ENCODE measurements at places on chromosomes 7 and 10.

DNA sequence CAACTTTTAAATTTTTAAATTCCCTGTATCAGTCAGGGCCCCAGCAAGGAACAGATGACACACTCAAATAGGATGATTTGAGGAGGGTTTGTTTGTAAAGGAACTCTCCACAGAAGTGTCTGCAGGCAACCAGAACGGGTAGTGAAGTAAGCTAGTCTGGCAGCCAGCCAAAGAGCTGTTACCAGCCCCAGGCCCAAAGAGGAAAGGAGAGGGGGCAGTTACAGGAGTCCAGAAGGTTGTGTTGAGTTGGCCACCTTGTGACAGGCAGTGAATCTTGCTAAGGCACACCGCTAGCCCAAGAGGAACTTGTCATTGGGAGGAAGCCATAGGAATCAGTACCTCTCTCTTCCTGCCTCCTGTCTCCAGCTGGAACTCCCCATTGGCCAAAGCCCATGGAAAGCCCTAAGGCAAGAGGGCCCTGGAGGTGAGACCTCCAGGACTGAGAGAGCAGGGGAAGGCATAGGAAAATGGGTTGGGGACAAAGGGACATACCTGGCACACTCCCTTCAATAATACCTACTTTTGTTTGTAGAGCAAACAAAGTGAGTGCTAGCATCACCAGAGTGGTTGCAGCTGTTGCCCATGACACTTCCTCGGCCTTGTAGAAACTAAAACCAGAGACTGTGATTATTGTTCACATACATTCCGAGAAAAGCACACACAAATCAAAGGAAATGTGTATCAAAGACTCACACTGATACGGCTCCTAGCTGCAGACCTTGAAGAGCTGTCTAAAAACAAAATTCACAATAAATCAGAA lies 25.4 kb upstream of the GATAD1 start:
- DNase-seq, result no peak

DNA sequence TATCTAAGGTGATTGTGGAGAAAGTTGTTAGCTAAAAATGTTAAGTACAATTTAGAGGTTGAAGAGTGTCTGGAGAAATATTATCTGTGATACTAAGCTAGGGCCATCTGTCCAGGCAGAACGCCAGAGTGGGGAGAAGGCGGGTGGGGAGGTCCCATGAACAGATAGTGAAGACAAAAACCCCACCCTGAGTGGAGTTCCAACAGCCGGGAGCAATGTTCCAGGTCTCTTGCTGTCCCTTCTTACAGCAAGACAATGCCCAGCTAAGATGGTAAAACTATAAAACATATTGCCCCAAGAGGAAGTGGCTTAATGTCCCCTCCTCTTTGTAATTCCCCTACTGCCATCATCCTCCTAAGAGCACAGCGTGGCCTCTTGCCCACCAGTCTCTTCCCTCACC lies 10.4 kb upstream of the IL15RA start:
- DNase-seq, result no peak

DNA sequence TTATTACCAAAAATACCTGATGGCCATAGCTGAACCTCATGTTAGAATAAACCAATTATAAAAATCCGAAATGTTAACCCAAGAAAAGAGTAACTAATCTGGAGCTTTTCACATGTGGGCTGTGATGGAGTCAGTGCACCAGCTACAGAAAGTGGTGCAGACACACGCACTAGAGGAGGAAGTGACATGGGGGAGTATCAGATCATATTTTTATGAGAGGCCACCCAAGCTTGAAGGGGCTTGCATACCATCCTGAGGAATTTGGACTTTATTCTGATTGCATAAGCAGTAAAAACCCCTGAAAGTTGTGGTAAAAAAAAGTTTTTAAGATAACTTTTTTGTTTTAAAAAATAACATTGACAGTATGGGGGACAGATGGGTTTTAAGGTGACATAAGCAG lies 1148.5 kb upstream of the CELF2 start:
- no peak for DNase-seq

DNA sequence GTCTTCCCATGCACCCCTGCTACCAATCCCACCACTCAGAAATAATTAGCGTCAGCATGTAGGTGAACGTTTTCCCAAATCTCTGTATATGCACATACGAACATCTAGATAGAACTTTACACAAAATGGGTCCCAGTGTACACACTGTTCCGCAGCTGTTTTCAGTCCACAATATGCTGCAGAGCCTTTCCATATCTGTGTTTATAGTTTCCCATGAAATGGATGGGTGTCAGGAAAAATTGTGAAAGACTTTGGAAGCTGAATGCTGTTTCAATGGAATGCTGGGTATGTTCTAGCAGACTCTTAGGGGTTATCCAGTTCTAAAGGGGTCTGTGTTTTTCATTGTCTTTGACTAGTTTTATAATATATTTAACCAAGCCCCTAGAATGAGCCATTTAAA lies 13.8 kb downstream of the GRK5 start:
- no peak for DNase-seq

- DNase-seq, result no peak
Measured at GRCh38 chr10:71009126-71009525, 120.8 kb upstream of the PCBD1 start.

DNA sequence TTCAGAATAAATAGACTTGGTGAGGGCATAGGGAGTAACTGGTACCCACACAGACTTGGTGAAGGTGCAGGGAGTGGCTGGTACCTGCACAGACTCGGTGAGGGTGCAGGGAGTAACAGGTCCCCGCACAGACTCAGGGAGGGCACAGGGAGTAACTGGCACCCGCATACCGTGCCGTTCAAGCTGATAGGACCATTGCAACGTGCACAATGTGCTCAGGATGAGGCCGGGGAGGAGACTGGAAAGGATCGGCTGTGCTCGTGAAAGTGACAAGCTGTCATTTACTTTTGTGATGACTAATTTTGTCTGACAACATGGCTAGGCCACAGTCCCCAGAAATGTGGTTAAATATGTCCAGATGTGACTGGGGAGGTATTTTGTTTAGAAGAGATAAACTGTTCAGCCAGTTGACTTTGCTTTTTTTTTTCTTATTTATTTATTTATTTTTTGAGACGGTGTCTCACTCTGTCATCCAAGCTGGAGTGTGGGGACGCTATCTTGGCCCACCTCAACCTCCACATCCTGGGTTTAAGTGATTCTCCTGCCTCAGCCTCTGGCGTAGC lies 76.2 kb upstream of the NMT2 start:
- no peak for DNase-seq

- DNase-seq, result no peak
Measured at GRCh38 chr10:76961841-76962240, 675.8 kb downstream of the KCNMA1 start.

GRCh38 chr10:63683223-63683622 lies 162.0 kb downstream of the REEP3 start:
- DNase-seq, result no peak

GRCh38 chr7:25802473-25802872 lies 349.5 kb upstream of the NFE2L3 start:
- no peak for DNase-seq

- DNase-seq, result no peak
Measured at GRCh38 chr10:61897671-61898434, 3.6 kb upstream of the ARID5B start.

- no peak for DNase-seq
Measured at GRCh38 chr10:16852624-16853023, 35.4 kb upstream of the RSU1 start.

DNA sequence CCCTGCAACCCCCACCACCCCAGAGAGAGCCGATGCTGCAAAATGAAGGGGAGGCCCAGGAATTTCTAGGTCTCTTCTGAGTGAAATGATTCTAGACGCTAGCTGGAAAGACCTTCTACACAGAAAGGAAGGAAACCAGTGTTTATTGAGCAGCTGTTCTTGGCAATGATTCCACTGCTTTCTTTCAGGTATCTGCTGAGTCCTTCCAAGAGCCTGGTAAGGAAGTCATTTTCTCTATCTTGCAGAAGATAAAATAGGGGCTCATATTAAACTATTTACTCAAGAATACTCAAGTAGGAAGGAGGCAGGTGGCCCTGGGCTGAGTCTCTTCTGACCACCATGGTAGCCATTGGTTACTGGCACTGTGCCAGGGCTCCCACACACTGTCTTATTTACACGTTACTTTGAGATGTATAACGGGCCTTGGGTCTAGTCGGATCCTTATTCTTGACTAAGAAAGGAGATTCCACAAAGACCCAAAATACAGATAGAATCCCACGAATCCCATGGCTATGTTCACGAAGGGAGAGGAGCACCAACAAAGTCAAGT lies 112.1 kb downstream of the GALNT11 start:
- no peak for DNase-seq

DNA sequence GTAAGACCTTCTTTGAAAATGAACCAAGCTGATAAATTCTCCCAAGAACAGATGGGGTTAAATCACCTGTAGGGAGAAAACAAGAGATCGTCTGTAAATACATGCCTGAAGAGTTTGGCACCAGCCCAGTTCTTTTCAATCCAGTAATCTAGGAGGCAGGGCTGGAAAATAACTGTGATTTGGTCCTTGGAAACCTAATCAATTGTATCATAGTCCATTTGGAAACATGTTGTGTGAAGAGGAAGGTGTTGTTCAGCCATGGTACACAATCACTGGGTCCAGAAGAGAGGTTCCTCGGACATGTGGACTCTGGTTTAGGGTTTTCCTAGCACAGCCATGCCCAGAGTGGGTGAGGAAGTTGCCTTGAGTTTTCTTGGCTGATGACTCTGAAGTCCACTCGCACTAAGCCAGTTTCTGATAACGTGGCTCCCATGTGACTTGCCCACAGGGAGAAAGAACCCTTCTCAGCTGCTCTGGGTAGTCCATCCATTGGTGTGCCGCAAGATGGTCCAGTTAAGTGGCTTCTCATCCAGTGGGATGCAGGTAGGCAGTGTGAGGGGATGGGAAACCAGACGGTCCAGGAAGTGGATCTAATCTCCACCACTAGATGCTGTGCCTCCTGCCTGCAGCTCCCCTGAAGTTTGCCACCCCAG lies 5.1 kb downstream of the BLNK start:
- DNase-seq, result no peak

All from SIG-M5 (cell line).